ENCODE measurements at places on chromosomes 1 and 21.
A peak's percentile ranks its signal among the peaks of the same experiment; 100 is the strongest.

DNA sequence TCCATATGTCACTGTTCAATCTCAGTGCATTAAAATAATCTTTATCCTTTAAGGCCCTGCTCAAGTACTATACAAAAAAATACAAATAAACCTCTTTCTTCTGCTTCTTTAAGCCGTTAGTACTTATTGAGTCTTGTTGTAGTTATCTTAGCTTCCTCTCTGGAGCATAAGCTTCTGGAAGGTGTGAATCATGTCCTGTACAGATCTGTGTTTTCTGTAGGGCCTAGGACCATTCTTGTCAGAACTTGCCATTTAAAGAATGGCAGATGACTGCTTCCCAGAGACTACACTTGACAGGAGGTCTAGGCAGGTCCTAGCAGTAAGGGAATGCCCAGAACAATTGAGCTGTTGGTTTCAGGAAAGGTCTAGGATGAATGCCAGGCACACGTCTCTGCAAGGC, 12.9 kb downstream of the NEK7 start:
- no peak for DNase-seq

DNA sequence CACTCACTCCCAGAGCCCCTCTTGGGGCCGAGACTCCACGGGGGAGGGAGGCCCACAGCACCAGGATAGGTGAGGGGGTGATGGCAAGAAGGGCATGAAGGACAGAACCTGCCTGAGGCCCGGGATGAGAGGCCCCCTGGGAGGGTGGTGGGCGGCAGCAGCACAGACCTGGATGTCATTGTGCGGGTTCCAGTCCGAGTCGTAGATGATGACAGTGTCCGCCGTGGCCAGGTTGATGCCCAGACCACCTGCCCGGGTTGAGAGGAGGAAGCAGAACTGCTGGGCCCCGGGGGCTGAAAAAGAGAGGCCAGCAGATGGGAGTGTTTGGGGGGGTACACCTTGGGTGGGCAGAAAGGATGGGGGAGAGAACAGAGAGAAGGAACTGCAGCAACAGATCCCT, 50.1 kb downstream of the CHD5 start:
- no peak for DNase-seq

- no peak for DNase-seq
These were observed 13.4 kb downstream of the SNAP47 start for GRCh38 chr1:227748496-227749182.

DNA sequence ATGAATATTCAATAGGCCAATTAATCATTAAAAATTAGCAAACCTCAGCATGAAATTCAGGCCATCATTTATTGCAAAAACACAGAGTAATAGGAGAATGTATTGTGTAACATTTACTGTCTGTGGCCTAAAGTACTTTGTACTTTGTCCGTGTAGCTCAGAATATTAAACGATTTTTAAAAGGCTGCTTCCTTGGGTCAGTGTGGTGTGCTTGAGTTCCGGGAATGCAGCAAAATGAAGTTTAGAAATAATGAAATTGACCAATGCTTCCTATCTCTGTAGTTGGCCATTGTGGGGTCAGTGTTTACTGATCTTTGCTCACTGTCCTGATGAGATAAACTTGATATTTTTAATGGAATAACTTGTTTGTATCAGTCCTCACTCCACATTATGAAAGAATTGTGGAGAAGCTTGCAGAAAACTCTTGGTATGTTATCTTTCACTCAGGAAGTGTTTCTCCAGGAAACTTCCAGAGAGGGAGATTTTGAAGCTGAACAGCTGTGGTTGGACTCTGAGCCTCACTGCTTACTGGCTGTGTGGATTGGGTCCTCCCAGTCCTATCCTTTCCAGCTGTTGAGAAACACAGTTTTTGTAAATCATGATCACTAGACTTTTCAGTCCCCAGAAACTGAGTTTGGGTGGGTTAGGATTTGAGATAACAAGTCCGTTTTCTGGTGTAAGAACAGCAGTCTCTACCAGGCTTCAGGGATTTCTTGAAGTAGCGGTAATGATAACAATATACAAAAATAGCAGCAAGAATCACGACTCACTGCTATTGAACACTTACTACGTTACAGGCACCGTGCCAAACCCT, 19.2 kb upstream of the MTARC1 start:
- no peak for DNase-seq

- DNase-seq = no peak
These were observed 4.4 kb upstream of the ATXN7L2 start for GRCh38 chr1:109479311-109479710.

DNA sequence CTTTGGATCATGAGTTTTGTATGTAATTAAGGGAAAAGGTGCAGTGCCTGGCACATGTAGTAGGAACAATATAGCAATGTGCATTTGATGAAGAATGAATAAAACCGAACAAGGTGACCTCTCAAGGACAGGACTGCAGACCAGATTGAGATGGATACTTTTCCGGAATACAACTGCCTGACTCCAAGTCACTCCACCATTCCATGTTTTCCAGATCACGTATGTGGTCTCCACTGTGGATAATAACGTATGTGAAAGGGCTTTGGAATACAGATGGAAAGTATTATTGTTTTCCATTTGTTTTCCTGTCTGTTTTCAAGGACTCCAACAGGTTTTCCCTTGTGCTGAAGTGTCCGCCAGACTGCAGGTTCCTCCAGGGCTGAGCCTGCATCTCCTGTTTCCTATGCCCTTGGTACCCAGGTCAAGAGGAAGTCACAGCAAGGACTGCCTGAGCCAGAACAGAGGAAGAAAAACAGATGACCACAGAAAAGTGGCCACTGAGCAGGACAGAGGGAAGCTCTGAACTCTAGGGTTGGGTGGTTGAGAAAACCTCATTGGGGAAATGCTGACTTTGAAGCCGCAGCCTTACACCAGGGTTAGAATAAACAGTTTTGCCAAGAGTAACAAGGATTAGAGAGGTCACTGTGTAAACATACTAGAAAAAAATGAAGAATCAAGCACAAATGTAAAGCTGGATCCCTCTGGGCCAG, 4.0 kb downstream of the CFAP45 start:
- no peak for DNase-seq

DNA sequence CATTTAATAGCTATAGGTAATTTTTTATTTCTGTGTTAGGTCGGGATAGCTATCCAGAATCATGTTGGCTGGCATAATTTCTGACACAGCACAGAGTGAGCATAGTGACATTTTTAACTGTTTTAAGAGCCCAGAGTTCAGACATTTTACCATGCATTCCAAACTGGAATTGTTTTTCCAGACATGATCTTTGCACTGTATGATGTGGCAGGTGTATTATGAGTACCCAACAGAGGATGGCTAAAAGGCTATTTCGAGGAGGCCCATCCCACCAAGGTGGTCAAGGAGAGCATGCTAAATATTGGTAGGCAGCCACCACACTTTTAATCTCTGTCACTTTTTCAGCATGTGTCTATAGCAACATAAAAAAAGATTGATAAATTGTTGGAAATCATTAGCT, 137.3 kb upstream of the ST6GALNAC5 start:
- no peak for DNase-seq

DNA sequence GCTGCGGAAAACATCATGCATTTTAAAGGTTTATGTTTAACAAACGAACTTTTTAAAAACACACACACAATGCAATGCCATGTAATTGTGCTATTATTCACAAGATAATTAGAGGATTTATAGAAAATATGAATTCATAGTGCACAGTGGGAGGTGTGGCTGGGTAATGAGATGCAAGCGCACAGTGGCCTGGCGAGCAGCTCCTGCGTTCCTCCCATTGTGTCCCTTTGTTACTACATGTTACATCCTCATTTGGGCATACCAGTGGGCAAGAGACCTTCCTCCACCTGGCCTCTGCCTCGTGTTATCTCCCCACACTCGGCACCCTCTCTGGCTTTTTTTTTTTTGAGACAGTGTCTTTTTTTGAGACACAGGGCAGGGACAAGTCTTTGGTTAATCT, 30.0 kb upstream of the TENT5B start:
- DNase-seq = no peak

GRCh38 chr1:201011616-201012015, 11.9 kb downstream of the KIF21B start:
- DNase-seq = no peak

- no peak for DNase-seq
These were observed 200.1 kb downstream of the ZP4 start for GRCh38 chr1:237690656-237691055.

DNA sequence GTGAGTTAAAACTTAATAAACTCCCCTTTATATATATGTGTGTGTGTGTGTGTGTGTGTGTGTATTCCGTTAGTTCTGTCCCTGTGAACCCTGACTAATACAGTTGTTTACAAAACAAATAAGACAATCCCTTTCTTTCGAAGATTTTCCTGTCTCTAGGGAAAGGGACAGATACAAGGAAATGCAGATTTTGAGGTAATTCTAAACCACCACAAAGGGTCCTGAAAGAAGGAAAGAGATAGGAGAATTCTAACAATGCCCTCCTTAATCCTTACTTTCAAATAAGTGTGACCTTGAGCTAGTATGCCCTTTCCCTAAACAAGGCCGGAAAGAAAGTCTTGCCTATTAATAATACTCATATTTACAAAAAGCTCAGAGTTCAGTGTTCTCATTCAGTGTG, 164.8 kb upstream of the COL11A1 start:
- no peak for DNase-seq

DNA sequence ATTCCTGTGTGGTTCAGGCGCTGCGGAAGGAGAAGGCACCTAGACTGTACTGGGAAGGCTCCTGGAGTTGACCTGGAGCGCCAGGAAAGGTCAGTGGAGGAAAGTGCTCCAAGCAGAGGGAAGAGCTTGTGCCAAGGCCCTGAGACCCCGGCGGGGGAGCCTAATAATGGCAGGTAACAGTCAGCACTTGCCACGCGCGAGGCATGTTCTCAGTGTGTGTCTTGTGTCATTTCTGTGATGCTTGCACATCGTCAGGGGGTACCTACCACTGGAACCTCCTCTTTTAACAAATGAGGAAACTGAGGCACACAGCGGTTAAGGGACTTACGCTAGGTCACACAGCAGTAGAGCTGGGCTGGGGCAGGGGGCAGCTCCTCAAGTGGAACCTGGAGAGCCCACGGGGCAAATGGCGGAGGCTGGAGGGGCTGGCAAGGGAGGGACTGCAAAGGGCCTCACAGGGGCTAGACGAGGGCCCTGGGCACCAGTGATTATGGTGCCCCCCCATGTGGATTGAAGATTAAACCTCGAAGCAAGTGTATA, 976 bp upstream of the BMP8B start:
- no peak for DNase-seq

GRCh38 chr1:109886827-109887226, 23.8 kb upstream of the CSF1 start:
- DNase-seq = peak; percentile 25

DNA sequence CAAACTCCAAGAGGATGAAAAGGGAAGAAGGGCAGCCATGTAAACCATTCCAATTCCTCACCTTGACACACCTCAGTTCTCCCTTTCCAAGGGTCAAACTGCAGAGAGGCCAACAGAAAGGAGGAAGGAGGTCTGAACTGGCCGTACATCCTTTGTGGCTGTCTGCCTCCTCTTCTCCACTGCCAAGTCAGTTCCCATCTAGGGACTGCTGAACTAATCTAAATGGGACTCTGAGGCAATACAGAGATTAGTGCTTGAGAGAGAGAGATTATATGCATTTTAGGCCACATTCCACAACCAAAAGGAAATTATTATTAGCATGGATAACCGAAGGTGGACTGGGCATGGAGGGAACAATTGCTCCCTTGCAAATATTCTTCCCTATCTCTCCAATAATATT, 2.7 kb downstream of the ARHGEF11 start:
- no peak for DNase-seq

GRCh38 chr1:43446388-43446740, 7.4 kb downstream of the HYI start:
- DNase-seq = no peak

DNA sequence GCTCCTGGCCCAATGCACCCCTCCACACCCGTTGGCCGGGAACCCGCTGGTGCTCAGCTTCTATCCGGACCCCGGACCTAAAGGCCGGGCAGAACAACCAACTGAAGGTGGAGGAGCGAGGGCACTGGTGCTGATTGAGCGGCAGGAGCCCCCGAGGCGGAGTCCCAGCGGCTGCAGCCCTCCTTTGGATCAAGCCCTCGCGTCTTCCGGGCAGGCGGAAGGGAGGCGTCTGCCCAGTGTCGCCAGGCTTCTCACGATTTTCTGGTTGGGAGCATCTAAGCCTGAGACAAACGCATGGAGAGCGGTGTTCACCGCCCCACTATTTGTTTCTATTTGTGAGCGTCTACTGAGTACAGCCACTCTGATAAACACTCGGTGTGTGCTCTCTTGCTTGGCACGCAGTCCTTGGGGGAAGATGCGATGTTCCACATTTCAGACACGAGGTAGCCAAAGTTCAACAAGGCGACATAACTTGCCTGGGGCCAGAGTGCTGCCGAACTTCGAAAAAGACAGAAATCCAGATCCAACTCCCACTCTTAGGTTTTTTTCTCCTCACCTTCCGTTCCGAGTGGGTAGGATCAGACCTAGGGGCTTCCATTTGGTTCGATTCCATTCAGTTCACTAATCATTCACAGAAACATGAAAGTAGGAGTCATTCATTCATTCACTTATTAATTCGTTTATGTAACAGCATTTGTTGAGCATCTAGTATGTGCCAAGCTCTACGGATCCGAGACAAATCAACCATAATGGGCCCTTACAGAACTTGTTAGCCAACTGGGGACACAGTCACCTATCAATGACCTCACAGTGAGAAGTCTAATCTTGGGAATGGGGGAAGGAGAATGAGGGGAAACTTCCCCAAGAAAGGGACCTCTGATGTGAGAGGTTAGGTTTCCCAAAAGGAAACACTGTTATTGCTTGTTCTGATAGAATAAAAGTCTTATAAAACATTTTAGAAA, 4.9 kb upstream of the DMRTA2 start:
- DNase-seq = no peak

DNA sequence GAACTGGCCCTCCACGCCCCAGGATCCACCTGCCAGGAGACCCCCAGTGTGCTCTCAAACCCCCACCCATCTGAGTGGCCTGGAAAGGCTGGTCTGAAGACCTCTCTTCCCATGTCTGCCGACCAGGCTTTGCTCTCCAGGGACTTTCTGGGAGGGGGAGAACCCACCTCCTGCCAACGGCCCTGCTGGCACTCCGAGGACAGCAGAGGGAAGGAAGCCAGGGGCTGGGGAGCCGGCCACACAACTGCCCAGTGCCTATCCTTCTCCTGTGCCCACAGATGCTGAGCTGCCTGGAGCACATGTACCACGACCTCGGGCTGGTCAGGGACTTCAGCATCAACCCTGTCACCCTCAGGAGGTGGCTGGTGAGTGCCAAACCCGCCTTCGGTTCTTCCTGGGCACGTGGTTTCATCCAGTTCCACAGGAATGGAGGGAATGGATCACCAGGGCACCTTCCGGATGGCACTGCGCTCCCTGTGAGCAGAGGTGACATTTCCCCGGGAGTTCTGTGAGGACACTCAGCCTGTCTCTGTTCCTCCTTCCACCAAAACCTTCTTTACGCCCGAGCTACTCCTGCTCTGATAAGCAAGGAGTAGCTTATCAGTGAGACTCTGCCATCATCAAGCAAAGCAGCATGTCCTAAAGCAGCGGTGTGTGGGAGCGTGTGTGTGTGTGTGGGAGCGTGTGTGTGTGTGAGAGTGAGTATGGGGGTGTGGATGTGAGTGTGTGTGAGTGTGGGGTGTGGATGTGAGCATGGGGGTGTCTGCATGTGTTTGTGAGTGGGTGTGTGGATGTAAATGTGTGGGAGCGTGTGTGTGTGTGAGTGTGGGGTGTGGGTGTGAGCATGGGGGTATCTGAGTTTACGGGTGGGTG, 105.5 kb downstream of the PDE9A start:
- no peak for DNase-seq

GRCh38 chr1:42340093-42340492, 5.1 kb upstream of the FOXJ3 start:
- DNase-seq = no peak

All from GM12865 (cell line).